ENCODE measurements at places on chromosomes 6 and 20.

GRCh38 chr6:4560221-4561077 is 215.8 kb upstream of the CDYL start:
- no peak overlapping the region for H3K4me3 ChIP-seq
- no peak for DNase-seq
- H3K36me3 ChIP-seq = no peaks in the 10 kb centered on the region
- no peaks in the 10 kb centered on the region for H3K4me1 ChIP-seq

DNA sequence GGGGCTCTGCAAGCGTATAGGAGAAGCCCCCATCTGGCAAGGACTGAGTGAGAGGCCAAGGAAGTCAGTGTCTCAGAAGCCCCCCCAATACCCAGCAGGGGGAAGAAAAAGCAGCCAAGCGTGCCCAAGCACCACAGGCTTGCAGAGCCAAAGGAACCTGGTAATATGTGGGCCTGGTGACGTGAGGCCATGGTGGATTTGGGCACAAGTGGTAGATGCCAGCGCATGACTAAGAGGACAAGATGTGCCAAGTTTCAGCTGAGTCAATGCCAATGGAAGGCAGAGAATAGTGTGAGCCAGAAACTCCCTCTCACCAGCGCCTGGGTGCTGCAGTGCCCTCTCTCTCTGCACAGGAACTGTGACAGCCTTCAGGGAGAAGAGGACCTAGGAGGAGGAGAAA is 110.0 kb downstream of the QRSL1 start:
- no peak overlapping the region for H3K27ac ChIP-seq
- H3K36me3 ChIP-seq = no peaks in the 10 kb centered on the region
- H3K4me1 ChIP-seq = no peaks in the 10 kb centered on the region
- no peak overlapping the region for H3K4me3 ChIP-seq
- no peaks in the 10 kb centered on the region for H3K27me3 ChIP-seq

- no peaks in the 10 kb centered on the region for H3K27me3 ChIP-seq
- DNase-seq = no peak
- H3K4me1 ChIP-seq = no peaks in the 10 kb centered on the region
- H3K27ac ChIP-seq = no peak overlapping the region
- H3K36me3 ChIP-seq = no peaks in the 10 kb centered on the region
- H3K4me3 ChIP-seq = no peak overlapping the region
These were observed 64.4 kb downstream of the PSMG4 start for GRCh38 chr6:3323148-3323547.

- no peaks in the 10 kb centered on the region for H3K27me3 ChIP-seq
- H3K4me1 ChIP-seq = no peaks in the 10 kb centered on the region
- H3K27ac ChIP-seq = no peak overlapping the region
- no peak for DNase-seq
- H3K36me3 ChIP-seq = no peaks in the 10 kb centered on the region
These were observed 398.0 kb downstream of the BTBD3 start for GRCh38 chr20:12315652-12316051.

DNA sequence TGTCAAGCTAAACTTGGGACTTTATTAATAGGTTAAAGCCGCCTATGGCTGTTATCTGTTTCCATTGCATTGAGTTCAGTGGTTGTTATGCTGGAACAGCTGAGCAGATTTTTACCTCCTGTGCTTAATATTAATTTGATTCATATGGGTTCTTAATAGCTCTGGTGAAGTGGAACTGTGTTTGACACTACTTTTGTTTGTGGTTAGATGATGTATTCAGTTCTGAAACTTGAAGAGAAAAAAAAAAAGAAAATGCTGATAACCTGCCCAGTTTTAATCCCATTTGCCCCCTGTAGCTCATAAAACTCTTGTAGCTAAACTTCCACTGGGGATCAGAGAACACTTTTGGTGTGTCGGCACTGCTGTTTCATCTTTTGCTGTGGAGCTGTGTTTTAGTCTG is 117.8 kb downstream of the ZDHHC14 start:
- H3K27ac ChIP-seq = no peak overlapping the region
- H3K4me3 ChIP-seq = no peak overlapping the region
- H3K36me3 ChIP-seq = no peaks in the 10 kb centered on the region
- H3K4me1 ChIP-seq = no peaks in the 10 kb centered on the region

GRCh38 chr6:12012558-12013306 is 620 bp downstream of the HIVEP1 start:
- H3K36me3 ChIP-seq = peaks cover 7% of the 10 kb centered on the region
- DNase-seq = no peak
- H3K4me3 ChIP-seq = peak overlapping the region; percentile 72
- peak overlapping the region; percentile 56 for H3K27ac ChIP-seq
- peaks cover 23% of the 10 kb centered on the region for H3K4me1 ChIP-seq
- no peaks in the 10 kb centered on the region for H3K27me3 ChIP-seq

- H3K27me3 ChIP-seq = no peaks in the 10 kb centered on the region
- no peak for DNase-seq
- H3K4me3 ChIP-seq = no peak overlapping the region
- no peak overlapping the region for H3K27ac ChIP-seq
These were observed 9.2 kb upstream of the SDCBP2 start for GRCh38 chr20:1338096-1338495.

DNA sequence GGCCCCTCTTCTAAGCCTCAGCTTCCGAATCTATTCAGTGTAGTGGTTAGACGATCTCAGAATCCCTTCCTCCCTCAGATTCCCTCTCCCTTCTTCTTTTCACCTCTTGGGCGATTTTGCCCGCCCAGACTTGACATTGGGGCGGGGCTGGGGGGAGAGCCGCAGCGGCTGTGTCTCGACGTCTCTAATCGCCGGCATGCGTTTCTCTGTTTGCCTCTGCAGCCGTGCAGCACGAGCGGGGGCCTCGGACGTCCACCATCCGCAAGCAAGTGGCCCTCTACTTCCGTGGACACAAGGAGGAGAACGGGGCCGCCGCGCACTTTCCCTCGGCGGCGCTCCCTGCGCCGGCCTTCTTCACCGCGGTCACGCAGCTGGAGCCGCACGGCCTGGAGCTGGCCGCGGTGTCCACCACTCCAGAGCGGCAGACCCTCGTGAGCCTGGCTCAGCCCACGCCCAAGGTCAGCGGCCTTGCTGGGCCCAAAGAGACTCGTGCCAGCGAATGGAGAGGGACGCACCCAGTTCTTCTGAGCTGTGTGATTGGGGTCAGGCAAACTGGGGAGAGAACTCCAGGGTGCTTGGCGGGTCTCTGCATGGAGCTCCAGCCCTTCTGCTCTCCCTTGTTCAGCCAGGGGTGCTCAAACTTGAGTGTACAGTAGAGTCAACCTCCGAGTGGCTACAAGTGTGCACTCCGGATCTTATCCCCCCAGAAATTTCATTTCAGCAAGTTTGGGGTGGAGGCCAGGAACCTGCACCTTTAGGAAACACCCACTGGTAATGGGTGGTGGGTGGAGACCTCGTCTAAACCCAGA is 10.7 kb downstream of the NR2E1 start:
- H3K27me3 ChIP-seq = no peaks in the 10 kb centered on the region
- no peaks in the 10 kb centered on the region for H3K36me3 ChIP-seq
- no peak overlapping the region for H3K27ac ChIP-seq
- H3K4me1 ChIP-seq = no peaks in the 10 kb centered on the region
- DNase-seq = no peak
- H3K4me3 ChIP-seq = no peak overlapping the region

DNA sequence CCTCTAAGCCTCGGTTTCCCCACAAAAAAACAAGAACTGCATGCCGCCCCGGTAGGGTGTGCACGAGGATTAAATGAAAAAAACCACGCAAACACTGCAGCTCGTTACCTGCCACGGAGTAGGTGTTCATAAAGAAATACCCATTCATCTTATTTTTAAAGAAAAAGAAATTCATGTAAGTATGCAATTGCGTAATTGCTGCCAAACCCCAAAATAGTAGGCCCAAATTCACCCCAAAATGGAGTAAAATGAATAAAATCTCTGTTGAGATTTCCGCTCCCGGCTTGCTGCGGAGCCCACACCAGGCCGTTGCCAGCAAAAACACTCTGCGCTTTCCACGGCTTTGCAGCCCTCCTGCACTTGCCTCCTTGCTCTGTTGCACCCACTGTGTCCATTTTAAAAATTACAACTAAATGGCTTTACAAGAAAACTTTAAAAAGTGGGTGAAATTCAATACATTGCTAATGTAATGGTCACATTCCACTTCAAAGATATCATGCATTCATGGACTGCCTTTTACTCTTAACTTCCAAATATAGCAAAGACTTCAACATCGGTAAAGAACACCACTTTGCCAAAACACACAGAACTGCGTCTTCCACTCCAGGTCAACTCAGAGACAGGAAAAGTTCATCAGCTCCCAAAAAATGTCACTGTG is 125.0 kb downstream of the ZMYND8 start:
- DNase-seq = no peak
- H3K4me3 ChIP-seq = no peak overlapping the region
- H3K36me3 ChIP-seq = peaks cover 38% of the 10 kb centered on the region
- no peaks in the 10 kb centered on the region for H3K27me3 ChIP-seq
- H3K4me1 ChIP-seq = no peaks in the 10 kb centered on the region
- no peak overlapping the region for H3K27ac ChIP-seq

DNA sequence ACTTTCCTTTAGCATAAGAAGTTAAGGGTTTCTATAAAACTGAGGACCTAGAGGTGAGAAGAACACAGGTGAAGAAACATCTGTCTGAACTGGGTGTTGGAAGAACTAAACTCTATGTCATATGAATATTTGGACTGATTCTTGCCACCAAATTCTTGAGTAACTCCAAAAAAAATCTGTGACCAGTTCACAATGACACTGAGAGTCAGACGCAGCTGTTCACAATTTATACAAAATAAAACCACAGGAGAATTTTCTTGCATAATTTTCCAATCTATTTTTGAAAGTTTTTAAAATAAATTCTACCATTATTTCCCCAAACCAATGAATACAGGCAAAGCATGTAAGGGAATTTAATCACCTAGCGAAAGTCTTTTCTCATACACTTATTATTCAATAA is 148.1 kb upstream of the TCF21 start:
- H3K4me3 ChIP-seq = no peak overlapping the region
- peaks cover 21% of the 10 kb centered on the region for H3K4me1 ChIP-seq
- no peaks in the 10 kb centered on the region for H3K36me3 ChIP-seq
- H3K27me3 ChIP-seq = no peaks in the 10 kb centered on the region
- peak overlapping the region; percentile 48 for H3K27ac ChIP-seq

GRCh38 chr6:12327391-12327790 is 37.2 kb downstream of the EDN1 start:
- no peak overlapping the region for H3K27ac ChIP-seq
- no peak overlapping the region for H3K4me3 ChIP-seq
- H3K36me3 ChIP-seq = no peaks in the 10 kb centered on the region
- DNase-seq = no peak

DNA sequence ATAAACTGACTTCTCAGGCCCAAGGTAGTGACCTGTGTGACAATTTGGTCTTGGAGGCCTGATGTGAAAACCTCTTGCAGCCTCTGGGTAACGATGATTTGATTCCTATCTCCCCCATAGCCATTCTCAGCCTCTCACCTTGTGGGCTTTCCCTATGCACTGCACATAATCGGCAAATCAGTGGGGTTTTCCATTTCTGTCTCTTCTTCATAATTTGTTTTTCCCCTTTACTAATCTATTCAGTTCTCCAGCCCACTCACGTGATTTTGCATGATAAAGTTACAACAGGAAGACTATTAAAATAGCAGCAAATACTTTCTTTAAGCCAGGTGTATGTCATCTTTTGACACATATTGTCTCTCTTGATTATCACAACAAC is 893.7 kb downstream of the TFAP2A start:
- no peaks in the 10 kb centered on the region for H3K36me3 ChIP-seq
- DNase-seq = no peak
- no peaks in the 10 kb centered on the region for H3K27me3 ChIP-seq
- H3K4me1 ChIP-seq = peaks cover 22% of the 10 kb centered on the region

DNA sequence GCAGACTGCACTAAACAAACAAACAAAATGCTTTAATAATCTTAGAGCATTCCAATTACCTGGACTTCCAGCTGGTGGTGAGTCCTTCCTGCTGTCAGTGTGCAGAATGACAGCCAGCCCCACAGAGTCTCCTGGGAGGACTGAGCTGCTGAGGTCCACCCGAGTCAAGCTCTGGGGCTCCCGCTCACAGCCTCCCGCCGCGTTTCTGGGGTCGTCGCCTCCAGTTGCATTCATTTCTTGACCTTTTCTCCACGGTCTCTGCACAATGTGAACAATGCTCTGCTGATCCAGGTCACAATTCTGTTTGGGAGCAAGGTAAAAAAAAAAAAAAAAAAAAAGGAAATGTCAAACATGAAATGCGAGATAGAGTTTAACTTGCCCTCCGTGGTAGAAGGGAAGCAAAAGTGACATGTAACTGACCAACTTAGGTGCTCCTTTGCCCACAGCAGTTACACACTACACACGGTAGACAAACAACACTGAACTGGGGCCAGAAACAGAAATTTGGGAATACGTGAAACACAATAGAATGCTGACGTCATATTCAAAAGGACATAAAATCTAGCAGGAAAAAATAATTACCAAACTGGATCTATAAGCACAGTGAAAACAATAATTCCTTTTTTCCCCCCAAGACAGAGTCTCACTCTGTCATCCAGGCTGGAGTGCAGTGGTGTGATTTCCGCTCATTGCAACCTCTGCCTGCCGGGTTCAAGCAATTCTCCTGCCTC is 464.9 kb downstream of the PRKN start:
- H3K27me3 ChIP-seq = no peaks in the 10 kb centered on the region
- H3K27ac ChIP-seq = no peak overlapping the region
- H3K4me3 ChIP-seq = no peak overlapping the region
- no peaks in the 10 kb centered on the region for H3K36me3 ChIP-seq
- H3K4me1 ChIP-seq = no peaks in the 10 kb centered on the region

DNA sequence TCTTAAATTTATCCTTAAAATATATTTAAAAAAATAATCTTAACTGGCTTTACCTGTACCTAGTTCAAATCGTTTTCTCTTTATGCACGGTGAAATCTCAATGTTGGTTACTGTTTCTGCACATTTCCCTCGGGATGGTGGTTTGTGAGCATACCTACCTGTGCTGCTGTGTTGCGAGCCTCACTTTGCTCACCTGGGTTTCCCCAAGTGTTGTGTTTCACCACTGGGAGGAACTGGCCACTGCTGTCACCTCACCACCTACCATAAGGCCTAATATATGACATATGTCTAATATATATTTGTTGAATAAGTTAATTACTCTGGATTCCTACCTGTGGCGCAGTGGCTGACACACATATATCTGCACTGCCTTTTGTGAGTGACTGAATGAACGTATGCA is 493.5 kb upstream of the FLRT3 start:
- H3K36me3 ChIP-seq = no peaks in the 10 kb centered on the region
- H3K27ac ChIP-seq = no peak overlapping the region
- DNase-seq = no peak
- no peaks in the 10 kb centered on the region for H3K4me1 ChIP-seq

Measured in HCT116 (cell line).